ENCODE measurements at places on chromosomes 1 and 21.

DNA sequence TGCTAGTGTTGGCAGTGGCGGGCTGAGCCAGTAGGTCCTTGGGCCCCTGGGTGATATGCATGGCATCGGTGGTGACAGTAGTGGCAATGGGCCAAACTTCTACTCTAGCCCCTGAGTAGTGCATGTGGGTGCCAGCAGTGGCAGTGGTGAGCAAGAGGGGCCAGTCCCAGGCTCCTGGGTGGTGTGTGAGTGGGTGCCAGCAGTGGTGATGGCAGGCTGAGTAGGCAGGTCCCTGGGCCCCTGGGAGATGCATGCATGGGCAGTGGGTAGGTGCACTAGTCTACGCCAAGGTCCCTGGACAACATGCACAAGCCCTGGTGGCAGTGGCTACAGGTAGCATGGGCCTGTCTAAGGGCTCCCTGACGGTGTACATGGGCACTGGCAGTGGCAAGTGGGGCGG is 24.6 kb upstream of the TTC22 start:
- no peak for DNase-seq

GRCh38 chr1:117794073-117794472 is 135.3 kb downstream of the GDAP2 start:
- no peak for DNase-seq

DNA sequence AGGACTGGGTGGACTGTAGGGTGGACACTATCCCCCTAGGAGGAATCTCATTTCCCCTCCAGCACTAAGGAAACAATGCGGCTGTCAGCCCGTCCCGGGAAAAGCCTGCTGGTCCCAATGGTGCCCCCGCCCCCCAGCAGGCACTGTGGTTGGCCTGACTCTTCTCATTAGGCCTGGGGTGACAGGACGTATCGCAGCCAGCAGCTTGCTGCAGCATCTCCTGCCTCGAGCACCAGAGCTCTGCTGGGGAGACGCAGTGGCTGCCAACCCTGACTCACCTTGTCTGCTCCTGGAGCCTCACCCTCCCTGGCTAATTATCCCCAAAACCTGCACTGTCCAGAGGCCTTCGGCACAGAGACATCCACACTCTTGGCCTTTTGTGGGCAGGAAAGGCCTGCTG is 115.1 kb upstream of the GJB5 start:
- DNase-seq: no peak

- DNase-seq: peak; percentile 49
Observed at GRCh38 chr1:6745073-6745472, 40.2 kb upstream of the CAMTA1 start.

DNA sequence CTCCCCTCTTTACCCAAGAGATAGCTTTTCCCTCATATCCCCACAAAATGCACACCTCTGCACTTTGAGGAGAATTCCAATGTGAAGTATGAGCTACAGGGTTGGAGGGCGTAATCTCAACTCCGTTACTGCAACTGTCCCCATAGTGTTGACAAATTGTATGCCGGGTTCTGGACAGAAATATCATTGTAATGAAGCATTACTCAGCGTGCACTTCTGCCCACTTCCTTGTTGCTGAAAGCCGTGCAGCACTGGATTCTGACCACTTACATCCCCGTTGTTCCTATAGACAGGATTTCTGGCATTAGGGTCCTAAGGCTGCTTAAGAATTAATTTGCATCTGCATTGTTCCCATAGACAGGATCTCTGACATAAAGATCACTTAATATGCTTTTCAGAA is 205.6 kb downstream of the RHOU start:
- no peak for DNase-seq

DNA sequence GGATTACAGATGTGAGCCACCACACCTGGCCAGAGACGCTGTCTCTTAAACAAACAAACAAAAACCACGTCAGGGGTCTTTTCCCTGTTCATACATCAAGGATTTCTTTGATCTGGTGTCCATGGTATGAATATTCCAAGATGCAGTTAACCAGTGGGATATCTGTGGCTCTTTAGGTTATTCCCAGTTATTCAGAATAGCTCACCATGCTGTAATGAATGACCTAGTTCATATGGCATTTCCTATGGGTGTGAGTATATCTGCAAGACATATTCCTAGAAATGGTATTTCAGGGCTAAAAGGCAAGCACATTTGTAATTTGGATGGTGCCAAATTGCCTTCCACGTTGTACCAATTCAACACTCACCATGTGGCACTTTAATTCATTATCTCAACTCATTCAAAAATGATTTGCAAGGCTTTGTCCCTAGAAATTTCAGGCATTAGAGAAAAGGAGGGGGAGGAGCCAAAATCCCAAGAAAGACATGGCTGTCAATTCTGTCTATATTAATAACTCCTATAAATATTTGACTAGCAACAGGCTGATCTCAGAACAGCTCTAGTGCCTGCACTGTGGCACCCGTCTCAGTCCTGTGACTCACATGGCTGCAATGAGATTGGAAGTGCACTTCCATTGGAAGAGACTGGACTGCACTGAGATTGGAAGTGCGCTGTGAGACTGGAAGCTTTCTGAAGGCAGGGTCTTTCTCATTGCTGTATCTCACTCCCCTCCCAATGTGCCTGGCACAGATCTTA is 6.0 kb upstream of the STMN1 start:
- no peak for DNase-seq

DNA sequence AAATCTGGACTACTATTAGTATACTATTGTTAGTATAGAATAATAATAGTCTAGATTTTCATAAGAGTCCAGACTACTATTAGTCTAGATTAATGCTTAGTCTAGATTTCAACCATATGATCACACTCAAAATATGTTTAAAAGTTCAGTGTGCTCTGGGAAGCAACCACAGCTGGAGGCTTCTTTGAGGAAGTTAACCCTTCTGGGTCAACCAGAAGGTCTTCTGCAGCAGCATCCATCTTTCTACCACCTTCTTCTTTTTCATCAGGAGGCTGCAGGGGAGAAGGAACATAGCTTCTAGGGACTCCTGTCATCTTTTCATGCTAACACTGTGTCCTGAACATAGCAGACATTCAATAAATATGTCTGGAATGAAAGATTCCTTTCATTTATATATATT is 51.2 kb upstream of the DNAJC6 start:
- DNase-seq: no peak

DNA sequence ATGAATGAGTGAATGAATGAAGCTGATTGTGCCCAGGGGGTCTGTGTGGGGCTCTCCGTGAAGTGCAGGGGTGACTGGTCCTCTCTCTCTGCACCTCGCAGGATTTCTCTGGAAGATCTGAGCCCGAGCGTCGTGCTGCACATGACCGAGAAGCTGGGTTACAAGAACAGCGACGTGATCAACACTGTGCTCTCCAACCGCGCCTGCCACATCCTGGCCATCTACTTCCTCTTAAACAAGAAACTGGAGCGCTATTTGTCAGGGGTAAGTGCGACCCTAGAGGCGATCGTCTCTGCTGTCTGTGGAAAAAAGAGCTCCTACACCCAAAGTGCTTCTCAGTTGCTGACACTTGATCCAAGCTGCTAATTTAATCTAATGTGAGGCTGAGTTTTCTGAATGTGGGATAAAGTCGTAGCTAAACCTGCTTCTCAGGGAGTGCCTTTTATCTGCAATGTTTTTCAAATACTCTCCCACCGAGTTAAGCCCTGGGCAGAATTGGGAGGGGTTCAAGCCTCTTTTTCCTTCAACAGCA is 101.7 kb downstream of the HUNK start:
- peak; percentile 2 for DNase-seq

- DNase-seq: no peak
Observed at GRCh38 chr1:91555074-91555730, 54.6 kb downstream of the CDC7 start.

DNA sequence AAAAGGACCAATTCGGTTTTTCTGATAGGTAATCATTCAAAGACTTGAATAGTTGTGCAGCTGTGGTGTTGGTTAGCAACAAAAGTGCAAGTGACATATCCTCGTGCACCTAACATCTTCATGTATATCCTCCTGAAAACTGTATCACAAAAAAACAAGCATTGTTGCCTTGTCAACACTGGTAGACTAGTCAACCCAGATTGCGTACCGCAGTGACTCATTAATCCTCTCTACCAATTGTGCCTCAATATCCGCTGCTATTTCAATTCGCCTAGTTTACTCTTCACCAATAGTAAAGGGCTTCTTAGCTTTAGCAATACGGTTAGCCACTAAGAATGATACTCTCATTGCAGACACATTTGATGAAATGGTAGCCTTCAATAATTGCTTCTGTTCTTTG is 3.5 kb downstream of the HHAT start:
- DNase-seq: no peak
